ENCODE measurements at places on chromosomes 7 and 10. TPM values are rescaled to one million over a fixed set of nuclear protein-coding genes. Genes with fewer than 3 reads are reported as not detected.

GRCh38 chr7:122212754-122213153 is 68.7 kb upstream of the AASS start:
- no peak for DNase-seq

DNA sequence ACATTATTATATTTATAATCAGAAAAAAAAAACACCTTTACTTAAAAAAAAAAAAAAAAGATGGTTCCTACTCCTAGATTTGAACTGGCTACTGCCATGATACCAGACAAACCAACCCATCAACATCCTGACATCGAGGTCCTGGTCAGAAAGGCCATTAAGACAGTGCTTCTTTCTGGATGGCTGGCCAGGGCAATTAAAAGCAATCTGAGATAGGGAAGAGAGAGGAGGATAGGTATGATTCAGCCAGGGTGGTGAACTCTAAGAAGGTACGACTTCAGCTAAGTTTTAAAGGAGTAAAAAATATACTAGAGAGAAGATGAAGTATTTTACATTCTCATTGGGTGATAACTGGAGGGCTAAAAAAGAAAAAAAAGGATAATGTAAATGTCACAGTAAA is 139.0 kb downstream of the DOCK4 start:
- no peak for DNase-seq

DNA sequence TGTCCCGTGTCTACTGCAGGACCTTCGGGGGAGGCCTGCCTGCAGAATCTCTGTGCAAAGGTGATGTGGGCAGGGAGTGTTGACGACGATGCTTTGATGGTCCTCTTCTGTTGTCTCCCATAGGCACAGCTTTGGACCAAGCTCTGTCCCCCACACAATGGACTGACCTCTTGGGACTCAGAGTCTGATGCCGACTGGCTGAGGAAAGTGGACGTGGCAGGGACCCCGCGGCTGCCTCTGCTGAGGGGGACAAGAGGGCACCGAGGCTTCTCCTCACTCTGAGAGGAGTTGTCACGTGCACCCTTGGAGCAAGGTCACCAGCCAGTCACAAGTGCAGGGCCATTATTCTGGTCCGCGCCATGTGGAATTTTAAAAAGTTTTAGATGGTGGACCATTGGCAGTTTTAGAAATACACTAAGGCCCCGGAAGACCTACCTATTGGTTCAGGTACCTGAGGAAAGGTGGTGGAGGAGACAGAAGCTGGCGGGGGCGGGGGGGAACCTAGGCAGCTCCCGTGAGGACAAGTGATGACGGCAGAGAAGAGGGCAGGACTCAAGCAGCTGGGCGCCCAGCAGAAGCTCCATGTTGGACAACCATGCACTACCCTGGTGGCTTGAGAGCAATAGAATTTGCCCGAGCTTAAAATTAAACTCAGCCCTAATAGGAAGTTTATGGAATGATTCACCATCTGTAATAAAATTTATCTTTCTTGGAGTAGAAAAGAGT is 331.4 kb downstream of the PTPRN2 start:
- DNase-seq, result no peak

- DNase-seq, result no peak
These were observed 405.6 kb downstream of the TCERG1L start for GRCh38 chr10:130905921-130906320.

DNA sequence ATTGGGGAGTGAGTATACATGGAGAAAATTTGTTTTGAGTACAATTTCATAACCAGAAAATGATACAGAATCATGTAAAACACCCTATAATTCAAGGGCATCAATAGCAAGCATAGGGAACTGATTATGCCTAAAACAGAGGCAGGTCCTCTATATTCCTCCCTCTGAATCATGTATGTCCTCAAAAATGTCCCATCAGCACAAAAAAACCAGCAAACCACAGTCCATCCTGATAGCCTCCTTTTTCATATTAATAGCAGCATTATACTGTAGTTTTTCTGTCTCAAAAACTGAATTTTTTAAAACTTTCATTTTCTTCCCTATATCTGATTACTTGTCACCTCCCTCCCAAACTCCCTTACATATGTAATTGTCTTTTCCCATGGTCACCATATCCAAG is 1057.3 kb downstream of the CNTNAP2 start:
- no peak for DNase-seq

KNDC1 gene
- 8.2 TPM for total RNA-seq

ABCF2 gene
- total RNA-seq, result 38.3 TPM
